Central memory CD4-positive, alpha-beta T cell (primary cell): ENCODE measurements at places on chromosomes 3 and 15.

- DNase-seq, result peak; percentile 51
Measured at GRCh38 chr3:124584245-124584551, 146.1 kb upstream of the UMPS start.

DNA sequence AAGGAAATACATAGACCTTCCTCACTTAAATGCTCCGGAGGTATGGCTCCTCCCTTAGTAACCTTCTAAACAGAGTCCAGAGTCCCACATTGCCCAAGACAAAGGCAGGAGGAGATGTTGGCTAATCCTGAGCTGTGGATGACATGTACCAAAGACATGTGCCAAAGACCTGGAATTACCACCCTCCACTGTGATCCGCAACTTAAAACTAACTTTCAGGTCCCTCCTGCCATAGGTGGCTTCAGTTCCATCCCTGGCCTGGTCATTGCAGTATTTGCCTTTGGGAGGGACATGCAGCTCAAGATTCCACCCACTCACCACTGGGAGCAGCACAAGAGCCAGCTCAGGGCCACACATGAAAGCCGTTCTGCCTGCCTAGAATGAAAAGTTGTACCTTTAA is 28.0 kb downstream of the MYZAP start:
- no peak for DNase-seq

DNA sequence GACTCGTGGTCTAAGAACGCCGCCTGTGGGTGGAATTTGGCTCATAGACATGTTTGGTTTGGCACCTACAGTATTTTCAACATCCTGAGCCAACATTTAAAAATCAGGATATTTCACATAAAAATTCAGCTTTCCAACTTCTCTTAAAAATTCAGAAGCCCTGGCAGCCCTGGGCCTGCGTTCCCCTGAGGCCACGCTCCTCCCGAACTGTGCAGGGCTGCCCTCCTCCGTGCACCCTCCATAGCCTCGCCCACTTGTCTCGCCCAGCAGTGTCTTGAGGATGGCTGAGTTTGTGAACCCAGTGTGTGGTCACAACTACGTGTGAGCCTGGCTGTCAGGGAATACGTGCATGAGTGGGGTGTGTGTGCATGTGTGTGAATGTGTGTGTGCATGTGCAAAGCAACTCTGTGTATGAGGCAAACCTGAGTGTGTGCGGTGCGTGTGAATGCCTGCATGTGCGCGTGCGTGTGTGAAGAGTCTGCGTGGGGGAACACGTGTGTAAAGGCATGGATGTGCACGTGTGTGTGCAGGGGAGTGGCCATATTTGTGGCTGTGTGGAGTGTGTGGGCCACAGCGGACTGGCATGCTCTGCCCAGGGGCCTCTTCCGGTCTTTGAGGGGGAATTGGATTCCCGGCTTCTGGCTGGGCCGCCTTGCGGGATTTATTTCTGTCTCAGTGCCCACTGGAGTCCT is 30.9 kb downstream of the PTH1R start:
- DNase-seq, result no peak

- DNase-seq, result no peak
Measured at GRCh38 chr15:77052556-77052955, 18.4 kb downstream of the TSPAN3 start.

GRCh38 chr15:92503889-92504288 is 110.2 kb downstream of the ST8SIA2 start:
- DNase-seq, result no peak

- no peak for DNase-seq
Measured at GRCh38 chr3:94626573-94626972, 563.7 kb downstream of the NSUN3 start.

DNA sequence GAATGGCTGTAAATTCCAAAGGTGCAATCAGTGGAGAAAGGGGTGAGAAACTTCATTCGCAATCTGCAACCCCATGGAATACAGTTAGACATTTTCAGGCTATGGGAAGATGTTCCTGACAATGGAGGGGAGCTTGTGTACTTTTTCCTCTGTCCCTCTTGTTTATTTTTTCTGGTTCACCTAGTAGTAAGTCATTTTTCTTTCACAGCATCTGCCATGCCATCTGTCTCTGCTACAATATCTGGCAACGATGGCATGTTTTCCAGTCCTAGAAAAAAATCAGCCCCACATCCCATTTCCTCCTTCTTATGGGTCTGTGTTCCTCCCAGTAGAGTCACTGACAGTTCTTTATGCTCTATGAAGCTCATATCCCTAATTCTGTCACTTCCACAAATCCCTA is 76.0 kb downstream of the SSR3 start:
- DNase-seq, result no peak

DNA sequence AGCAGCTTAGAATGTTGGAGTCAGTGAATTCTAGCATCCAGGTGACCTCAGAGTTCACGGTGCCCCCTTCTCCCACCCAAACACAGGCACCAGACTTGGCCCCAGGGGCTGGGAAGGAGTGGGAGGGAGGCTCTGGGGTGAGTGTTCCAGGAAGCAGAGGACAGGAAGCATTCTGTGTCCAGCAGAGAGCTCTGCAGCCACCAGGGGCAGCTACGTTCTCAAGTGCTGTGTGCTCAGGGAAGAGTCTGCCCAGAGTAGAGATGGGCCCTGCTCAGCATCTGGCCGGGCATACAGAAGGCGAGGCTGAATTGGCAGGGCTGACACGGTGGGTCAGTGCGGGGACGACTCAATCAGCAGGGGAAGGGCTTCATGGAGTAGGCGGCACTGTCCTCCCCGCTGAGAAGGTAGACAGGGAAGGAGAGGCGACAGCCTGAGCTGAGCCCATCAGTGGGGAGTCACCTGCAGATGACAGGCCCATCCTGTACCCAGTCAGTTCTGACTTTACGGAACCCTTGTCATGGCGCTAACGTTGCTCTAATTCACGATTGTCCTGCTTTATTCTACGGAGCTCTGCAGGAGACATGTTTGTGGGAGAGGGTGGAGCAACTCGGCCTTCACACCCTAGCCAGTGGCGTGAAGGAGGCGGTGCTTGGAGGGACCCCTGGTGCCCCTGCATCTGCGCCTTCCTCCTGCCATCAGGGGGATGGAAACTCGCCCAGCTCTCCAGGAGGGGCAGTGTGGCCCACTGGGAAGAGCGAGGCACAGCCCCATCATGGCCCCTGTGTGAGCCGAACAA is 82.2 kb downstream of the C3orf70 start:
- no peak for DNase-seq

GRCh38 chr3:48747015-48747615 is 30.1 kb upstream of the IP6K2 start:
- DNase-seq, result no peak

- no peak for DNase-seq
Measured at GRCh38 chr15:63877713-63878271, 44.0 kb upstream of the HERC1 start.

DNA sequence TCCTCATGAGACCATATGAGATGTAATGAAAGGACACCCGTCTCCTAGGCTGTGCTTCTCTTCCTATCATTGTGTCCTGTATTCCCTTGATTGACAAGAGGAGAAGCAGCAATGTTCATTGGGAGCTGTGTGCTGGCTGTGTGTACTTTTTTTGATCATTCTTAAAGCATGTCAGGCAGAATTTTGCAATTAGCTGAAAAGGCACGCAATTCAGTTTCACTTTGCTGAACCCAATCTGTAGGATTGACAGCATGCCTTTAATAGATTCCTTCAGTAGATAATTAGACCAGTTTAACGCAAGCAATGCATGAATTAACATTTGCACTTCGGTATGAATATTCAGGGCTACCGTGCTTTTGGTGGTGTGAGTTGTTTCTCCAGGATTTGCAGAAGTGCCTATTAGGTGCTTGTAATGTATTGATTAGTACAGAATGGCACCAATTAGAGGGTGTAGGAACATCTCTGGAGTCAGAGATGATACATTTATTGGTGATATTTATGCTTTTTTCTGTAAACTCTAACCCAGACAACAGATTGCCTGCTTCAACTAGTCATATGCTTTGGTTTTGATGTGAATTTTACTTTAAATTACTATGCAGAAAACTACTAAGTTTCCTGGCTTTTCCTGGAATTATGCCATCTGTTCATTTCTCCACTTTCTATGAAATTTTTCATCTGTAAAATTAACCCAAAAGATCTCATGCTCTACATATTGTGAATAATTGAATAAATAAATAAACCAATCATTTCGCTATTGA is 114.3 kb downstream of the NSUN3 start:
- DNase-seq, result no peak

DNA sequence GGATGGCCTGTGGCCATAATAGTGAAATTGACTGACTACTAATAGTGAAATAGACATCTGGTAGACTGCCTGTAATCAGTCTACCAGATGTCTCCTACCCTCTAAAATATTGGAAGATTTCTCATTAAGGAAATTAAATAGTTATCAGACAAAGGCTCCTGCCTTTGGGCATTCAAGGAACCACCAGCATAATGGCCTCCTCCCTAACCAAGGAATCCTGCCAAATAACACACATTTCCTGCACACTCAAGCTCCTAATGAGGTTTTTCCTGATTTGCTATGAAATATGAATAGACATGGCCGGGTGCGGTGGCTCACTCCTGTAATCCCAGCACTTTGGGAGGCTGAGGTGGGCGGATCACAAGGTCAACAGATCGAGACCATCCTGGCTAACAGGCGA is 14.6 kb downstream of the NUSAP1 start:
- DNase-seq, result no peak
